ENCODE measurements at places on chromosomes 13 and 19.

DNA sequence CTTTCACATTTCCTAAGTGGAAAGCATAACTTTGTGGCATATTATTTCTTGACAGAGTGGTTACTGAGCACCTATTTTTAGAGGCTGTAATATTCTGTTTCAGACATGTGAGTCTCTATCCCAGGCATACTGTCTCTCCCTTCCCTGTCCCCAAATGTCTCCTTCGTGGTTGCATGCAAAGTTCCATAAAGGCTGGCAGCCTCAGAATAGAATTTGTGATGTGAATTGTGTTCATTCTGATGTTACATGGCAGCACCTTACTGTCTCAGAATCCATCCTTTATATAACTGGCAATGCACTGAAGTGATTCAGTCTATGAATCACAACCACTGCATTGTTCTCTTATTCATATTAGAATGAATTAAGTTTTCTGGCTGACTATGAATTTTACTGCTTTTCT, 89.0 kb upstream of the SLC7A1 start:
- peak; percentile 21 for DNase-seq

DNA sequence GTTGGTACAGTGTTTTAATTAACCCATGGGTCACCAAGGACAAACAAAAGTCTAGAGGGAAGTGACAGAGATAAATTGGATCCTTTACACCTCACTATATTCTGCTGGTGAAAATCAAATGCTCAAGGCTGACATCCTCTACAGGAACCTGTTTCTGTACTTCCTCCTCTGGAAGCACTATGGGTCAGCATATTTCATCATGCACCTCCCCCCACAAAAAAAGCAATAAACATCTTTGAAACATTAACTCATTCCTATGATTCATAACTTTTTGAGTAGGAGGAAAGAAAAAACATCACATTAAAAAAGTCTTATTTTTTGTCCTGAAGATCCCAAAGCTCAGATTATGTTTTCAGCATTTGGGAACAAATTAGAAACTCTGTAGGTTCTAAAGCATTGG, 588.3 kb upstream of the SGCG start:
- DNase-seq: no peak

DNA sequence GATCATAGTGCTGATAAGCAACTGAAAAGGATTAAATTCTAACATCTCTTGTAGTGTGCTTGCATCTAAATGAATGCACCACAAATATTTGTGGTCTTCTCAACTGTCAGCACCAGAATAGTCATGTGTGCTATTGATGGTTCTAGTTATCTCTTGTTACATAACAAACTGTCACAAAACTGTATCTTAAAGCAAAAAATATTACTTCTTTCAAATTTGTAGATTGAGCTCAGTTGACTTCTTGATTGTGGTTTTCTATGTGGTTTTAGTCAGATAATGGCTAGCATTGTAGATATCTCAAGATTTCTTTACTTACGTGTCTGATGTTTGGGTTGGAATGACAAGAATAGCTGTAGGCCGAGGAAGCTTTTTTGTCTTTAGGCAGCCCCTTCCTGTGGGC, 431.3 kb downstream of the SLITRK6 start:
- no peak for DNase-seq

- DNase-seq: no peak
Observed at GRCh38 chr19:28074773-28075172, 1138.2 kb downstream of the UQCRFS1 start.

DNA sequence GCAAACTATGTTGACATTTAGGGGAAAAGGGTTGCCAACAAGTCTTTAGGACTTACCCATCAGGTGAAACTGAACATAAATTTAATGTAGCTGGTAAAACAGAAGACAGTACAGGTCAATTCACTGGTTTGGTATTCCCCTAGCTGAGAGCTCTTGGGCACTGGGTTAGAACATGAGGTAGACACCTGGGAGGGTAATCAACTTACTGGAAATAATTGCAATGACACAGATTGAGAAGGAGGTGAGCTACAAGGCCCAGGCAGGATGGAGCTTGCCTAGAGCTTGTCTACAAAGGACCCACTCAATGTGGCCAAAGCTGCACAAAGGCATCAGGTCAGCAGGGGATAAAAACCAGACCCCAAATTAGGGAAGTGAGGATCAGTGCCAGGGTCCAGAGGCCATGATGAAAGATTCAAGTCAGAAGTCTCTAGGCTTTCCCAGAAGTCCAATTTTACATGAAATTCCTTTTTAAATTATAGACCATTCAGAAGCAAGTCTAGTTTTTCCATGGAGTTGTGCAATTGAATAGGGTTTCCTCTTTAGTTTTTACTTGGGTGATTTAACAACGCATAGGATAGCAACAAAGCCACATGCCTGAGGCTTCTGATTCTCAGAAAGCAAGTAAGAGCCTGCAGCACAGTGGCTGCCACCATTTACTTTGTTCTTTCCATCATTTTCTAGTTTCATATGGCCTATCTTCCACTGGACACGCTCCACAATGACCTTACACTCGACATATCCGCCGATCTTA, 194.0 kb downstream of the NDFIP2 start:
- DNase-seq: no peak

DNA sequence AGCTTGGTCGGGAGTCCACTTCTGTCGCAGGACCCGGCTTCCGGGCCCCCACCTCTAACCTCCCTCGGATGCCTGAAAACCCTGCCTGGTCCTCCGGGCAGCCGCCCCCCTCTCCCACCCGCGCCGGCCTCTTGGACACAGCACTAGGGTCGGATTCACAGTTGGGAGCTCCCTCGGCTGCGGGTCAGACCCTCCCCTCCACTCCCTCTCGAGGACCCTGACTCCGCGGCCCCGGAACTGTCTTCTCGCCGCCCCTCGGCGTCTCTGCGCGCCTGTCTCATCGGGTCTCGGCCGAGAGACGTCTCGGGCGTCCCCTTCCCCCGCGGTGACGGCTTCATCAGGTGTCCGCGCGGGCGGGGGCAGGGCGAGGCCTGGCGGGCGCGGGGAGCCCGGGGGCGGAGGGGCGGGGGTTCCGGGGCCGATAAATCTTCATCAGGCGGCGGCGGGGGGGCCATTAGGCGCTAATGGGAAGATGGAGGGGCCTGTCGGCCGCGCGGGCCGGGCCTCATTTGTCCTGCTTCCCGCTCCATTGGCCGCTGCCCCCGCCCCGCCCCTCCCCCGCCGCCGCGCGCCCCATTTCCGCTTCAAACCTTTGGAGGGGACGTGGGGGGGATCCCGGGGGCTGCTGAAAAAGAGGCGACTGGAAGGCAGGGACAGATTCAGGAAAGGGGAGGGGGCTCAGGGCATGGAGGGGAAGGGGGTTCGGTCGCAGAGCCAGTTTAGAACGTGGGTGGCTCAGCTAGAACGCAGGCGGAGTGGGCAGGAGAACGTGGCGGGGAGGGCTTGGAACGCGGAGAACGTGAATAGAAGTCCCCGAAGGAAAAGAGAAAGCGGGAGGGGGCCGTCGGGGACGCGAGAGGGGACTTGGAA, 11.8 kb upstream of the ERFL start:
- DNase-seq: no peak

DNA sequence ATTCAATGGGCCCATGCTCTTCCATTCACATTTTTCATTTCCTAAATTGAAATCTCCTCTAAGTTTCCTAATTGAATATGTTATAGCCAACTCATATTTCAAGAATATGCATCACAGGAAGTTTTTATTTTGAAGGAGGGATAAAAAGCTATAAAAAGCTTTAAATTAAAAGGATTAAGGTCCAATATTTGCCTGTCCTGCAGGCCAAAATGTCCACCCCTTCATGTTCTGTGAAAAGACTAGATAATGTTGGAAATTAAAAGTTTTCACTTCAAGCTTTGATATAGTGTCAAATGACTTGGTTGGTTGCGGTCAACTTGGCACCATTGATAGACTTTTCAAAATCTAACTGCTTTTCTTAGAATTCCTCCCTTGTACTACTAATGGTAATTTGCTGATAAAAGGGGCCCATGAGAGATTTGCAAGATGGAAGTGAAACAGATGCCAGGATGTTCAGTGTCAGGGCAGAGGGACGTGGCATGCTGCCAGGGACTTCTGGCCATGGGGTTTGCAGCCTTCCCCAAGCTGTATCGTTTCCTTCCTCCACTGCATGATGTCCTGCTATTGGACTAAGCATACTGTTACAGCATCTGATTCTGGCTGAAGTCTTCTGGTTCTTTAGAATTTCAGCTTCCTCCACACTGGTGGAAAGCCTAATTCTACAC, 547.3 kb upstream of the MIR17HG start:
- no peak for DNase-seq

- DNase-seq: no peak
Observed at GRCh38 chr19:49506575-49507105, 5.8 kb upstream of the FCGRT start.

DNA sequence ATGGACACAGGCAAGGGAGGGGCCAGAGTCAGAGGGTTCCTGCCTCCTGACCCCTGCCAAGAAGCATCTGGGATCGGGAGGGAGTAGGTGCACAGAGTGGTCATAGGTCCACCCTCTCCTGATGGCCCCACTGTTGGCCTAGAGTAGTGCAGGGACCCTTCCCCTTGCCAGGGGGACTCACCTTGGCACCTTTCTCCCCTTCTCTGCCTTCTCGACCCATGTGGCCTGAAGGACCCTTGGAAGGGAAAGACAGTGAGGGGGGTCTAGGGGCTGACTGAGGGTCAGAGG, 33.3 kb upstream of the OLFM2 start:
- DNase-seq: no peak

DNA sequence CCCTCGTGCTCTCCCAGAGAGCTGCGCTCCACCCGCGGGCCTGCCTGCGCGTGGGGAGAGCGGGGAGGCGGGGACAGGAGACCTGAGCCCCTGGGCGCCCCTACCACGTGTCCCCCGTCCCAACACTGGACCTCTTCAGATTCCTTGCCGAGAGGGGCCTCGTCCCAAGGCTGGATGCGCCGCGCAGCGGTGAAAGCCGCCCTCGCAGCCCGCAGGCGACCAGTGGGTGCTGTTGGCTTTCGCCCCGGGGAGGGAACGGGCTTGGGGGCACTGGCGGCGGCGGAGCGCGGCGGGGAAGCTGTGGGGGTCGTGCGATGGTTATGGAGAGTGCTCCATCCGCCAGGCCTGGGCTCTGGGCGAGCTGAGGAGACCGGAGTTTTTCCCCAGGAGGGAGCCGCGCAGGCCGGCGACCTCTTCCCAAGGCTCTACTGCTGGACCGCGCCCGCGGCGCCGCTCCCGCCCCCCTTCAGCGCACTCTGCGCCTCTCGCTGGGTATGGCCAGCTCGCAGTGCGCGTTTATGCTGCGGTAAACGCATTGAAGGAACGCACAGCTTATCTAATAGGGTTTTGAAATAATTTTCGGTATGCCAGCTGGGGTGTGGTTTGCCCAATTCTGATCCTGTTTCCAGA, 17.2 kb upstream of the RNF17 start:
- no peak for DNase-seq

DNA sequence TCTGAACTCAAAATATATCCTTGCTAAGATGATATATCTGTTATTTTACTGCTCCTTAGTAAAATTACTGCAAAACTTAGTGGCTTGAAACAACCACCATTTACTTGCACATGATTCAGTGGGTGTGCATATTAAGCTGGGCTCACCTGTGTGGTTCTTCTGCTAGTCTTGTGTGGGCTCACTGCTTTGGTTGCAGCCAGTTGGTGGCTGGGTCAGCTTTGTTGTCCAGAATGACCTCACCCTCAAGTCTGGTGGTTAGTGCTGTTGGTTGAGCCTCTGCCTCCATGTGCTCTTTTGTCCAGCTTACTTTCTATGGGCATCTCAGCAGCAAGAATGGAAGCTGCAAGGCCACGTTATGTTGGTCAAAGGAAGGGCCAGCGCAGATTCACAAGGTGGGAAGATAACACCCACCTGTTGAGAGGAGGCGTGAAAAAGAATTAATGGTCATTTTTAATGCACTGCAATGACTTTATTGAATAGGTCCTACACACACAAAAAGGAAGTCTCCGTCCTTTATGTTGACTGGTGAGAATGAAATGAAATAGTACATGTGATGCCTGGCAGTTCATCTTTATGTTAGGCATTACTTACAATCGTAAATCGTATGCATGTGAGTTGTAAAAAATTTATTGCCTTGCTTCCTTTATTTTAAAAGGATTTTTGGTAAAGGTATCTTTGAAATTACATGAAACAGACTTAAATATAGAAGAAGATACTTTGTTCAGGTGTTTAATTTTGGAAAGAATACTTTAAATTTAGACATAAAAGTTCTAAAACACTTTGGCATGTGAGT, 34.3 kb downstream of the URI1 start:
- no peak for DNase-seq

- DNase-seq: no peak
Observed at GRCh38 chr13:39916330-39916729, 260.9 kb downstream of the COG6 start.

DNA sequence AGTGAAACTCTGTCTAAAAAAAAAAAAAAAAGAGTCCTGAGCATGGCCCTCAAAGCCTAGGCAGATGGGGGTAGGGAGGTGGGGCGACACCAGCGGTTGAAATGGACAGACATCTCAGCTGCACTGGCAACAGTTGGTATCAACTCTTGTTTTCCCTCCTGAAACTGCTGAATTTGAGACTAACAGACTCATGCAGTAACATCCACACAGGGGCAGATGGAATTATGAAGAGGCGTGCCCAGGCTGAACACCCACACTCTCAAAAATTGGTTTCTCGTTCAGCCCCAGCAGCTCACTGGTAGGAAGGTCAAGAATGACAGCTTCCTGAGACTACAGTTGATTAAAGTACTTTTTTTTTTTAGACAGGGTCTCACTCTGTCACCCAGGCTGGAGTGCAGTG, 24.1 kb downstream of the PBX4 start:
- DNase-seq: no peak

GRCh38 chr19:31348481-31349159, 616 bp downstream of the TSHZ3 start:
- DNase-seq: no peak

DNA sequence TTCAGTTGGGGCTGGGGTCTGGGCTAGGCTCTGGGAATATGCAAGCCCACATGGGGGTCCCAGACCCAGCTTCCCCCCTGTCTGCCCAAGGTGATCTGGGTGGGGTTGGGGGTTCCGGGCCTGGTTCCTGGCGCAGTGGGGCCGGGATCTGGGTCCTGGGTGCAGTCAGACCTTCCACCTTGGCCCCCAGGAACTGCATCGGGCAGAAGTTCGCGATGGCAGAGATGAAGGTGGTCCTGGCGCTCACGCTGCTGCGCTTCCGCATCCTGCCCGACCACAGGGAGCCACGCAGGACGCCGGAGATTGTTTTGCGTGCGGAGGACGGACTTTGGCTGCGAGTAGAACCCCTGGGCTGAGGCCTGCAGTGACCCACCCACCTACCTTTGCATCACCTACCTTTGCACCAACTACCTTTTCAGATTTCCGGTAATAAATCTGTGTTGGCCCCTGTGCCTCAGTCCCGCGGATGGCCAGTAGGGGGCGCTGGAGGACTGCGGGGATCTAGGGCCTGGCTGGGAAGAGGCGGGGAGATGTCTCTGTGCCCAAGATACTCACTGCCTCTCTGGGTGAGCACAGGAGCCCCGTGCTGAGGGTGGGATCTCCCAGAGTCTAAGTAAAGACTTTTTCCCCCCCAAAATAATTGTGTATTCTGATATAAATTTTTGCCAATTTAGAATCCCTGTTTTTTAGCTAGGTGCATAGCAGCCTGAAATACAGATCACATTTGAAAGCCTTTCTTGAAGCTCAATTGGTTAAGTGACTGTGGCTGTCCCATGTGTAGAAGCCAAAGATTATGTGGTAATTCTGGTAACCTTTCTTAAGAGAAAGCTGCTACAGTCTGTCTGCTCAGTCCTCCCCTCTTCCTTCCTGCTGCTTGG, 11.5 kb upstream of the CYP4F3 start:
- peak; percentile 3 for DNase-seq

- DNase-seq: no peak
Observed at GRCh38 chr19:57363688-57364181, 384 bp downstream of the TRAPPC2B start.

- peak; percentile 55 for DNase-seq
Observed at GRCh38 chr13:27826379-27827353, 34.4 kb downstream of the GSX1 start.

Data from GM04504 (cell line).